ENCODE measurements at places on chromosomes 3 and 15.

DNA sequence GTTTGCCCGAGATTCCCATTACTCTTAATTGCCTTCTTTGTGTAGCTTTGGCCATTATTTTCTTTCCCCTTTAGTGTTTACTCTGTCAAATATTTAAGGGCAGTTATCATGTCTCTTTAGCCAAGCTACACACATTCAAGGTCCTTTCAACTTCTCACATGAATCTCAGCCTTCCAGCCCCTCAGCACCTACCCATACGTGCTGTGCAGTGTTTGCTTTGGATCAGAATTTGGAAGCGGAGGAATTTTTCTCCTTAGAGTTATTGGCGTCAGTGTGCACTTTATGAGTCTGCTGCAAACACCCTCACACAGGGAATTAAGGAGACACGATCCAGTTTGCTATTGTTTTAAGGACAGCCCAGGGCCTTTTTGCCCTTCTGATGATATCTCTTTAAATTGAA lies 231.6 kb downstream of the CACNA2D3 start:
- no peak for ATAC-seq

- no peak for ATAC-seq
Measured at GRCh38 chr3:115062009-115062408, 85.1 kb downstream of the ZBTB20 start.

DNA sequence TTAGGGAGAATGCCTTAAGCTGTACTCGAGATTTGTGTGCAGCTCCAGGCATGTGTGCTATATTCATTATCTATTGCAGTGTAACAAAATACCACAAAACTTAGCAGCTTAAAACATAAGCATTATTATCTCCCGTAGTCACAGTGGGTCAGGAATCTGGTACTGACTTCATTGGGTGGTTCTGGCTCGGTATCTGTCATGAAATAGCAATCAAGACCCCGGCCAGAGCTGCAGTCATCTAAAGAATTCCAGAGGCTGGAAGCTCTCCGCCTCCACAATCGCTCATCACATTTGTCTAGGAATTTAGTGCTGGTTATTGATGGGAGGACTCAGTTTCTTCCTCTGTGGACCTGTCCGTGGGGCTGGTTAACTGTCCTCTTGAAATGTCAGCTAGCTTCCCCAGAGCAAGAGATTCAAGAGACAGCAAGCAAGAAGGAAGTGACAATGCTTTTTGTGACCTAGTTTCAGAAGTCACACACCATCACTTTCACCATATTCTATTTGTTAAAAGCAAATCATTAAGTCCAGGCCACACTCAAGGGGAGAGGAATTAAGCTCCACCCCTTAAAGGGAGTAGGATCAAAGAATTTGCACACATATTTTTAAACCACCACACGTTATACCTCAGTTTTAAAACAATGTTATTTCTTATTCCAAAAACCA lies 76.1 kb downstream of the TOP2B start:
- ATAC-seq: no peak

GRCh38 chr3:23341147-23341838 lies 138.2 kb downstream of the UBE2E2 start:
- ATAC-seq: no peak

GRCh38 chr3:52983828-52984227 lies 62.0 kb downstream of the SFMBT1 start:
- ATAC-seq: no peak

DNA sequence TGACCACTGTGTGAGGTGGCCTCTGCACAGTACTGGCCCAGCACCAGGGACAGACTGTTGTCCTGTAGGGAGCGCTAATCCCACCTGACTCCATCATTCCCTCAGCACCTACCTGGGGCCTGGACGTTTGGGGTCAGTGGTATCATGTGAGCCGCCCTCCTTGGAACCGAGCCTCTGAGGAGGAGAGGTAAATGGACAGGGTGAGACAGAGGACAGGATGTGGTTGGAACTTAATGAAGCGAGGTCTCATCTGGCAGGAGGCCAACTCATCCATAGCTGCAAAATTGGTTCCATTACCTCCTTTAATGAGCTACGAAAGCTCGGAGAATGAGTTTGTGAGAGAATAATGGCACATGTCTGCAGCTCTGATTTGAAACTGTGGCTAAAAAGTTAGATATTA lies 13.9 kb downstream of the MAPKAPK3 start:
- ATAC-seq: no peak

GRCh38 chr15:73183071-73183470 lies 130.8 kb downstream of the NEO1 start:
- no peak for ATAC-seq

DNA sequence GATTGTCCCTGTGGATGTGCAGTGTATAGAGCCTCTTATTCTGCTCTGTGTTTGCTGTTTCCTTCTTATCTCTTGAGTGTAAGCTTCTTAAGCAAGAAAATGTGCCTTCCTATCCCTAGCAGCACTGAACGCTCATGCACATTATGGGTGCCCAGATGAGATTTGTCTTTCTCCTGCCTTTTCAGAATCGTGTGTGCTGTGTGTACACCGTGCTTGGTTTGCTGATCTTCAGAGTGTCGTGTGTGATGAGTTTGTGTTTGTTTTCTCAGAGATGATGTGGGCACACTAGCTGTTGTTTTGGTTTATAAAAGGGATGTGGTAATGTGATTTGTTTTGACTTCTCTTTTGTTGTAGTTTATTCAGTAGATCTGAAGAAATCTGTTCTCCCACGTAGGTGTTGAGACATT lies 19.7 kb downstream of the GPR171 start:
- ATAC-seq: no peak

DNA sequence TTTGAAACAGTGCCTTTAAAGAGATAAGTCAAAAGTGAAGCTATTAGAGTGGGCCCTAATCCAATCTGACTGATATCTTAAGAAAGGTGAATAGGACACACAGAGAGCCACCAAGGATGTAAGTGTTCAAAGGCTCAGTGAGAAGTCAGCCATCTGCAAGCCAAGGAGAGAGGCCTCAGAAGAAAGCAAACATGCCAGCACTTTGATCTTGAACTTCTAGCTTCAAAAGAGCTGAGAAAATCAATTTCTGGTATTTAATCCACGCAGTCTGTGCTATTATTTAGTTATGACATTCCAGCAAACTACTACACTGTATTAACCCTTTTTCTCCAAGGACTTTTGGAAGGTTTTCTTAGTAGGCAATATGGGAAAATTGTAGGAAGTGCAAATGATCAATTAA lies 95.7 kb downstream of the LRRC3B start:
- no peak for ATAC-seq

GRCh38 chr3:141129541-141130011 lies 78.4 kb downstream of the SPSB4 start:
- no peak for ATAC-seq

GRCh38 chr3:53238886-53239285 lies 16.9 kb downstream of the TKT start:
- no peak for ATAC-seq

GRCh38 chr3:71395927-71396695 lies 187.4 kb downstream of the FOXP1 start:
- ATAC-seq: peak; percentile 75
